ENCODE measurements at places on chromosomes 6 and 20. TPM values are rescaled to one million over a fixed set of nuclear protein-coding genes. Genes with fewer than 3 reads are reported as not detected.

DNA sequence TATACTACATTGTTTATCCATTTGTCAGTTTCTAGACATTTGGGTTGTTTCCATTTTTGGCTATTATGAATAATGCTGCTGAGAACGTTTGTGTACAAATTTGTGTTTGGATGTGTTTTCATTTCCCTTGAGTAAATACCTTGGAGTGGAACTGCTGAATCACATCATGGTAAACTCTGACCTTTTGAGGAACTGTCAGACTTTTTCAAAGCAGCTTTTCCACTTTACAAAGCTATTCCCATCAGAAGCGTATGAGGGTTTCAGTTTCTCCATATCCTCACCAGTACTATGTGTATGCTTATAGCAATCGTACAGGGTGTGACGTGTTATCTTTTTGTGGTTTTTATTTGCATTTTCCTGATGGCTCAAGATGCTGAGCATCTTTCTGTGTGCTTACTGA is 103.7 kb downstream of the MYO6 start:
- H3K27me3 ChIP-seq, result no peaks in the 10 kb centered on the region
- H3K4me1 ChIP-seq, result peaks cover 2% of the 10 kb centered on the region
- no peak for DNase-seq
- H3K36me3 ChIP-seq, result no peaks in the 10 kb centered on the region
- H3K4me3 ChIP-seq, result no peak overlapping the region

DNA sequence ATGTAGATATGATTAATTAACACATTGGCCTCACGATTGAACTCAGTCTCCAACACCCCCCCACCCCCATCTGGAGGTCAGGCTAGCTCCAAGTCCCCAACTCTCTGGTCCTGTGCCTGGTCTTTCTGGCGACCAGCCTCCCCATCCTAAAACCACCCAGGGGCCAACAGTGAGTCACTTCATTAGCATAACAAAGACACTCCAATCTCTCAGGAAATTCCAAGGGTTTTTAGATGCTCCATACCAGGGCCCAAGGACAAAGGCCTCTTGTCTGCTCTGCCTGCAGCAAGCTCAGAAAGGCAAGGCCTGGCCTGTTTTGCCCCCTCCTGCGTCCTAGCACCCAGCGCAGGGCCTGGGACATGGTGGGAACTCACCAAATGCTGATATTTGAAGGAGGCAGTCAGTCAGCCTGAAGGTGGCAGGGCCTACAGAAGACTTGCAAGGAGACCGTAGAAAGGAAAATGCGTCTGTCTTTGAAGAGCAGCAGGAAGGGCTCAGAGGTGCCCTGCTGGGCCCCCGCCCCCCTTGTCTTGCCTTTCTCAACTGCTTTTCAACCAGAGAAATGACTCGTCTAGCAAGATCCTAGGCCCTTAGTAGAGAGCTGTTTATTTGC is 184.7 kb downstream of the CDH4 start:
- no peak overlapping the region for H3K27ac ChIP-seq
- peak; percentile 13 for DNase-seq
- H3K4me3 ChIP-seq, result no peak overlapping the region
- no peaks in the 10 kb centered on the region for H3K4me1 ChIP-seq
- H3K27me3 ChIP-seq, result peaks cover 9% of the 10 kb centered on the region

- no peaks in the 10 kb centered on the region for H3K36me3 ChIP-seq
- no peaks in the 10 kb centered on the region for H3K4me1 ChIP-seq
- no peak overlapping the region for H3K4me3 ChIP-seq
- DNase-seq, result no peak
Measured at GRCh38 chr6:1945235-1945832, 300.1 kb downstream of the GMDS start.

- no peak for DNase-seq
- H3K36me3 ChIP-seq, result no peaks in the 10 kb centered on the region
- H3K4me3 ChIP-seq, result no peak overlapping the region
Measured at GRCh38 chr6:144298916-144299315, 13.8 kb downstream of the UTRN start.

GRCh38 chr6:105994118-105994590 is 92.0 kb upstream of the PRDM1 start:
- peaks cover 91% of the 10 kb centered on the region for H3K27me3 ChIP-seq
- H3K36me3 ChIP-seq, result no peaks in the 10 kb centered on the region
- DNase-seq, result no peak
- H3K27ac ChIP-seq, result no peak overlapping the region

DNA sequence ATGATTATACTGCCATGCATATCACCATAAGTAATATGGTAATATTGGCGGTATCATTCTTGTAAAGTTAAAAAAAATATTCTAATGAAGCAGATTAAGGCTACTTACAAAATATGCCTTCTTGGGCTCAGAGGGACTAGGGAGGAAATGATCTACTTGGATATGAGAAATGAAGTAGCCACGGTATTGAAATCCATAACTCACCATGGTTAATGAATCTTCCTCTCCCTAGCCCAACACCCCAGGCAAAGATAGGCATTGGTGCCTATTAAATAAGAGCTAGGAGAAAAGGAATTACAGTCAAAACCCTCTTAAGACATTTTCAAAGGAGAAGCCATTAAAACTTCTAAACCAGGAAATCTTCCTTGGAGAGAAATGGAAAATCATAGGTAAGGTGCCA is 280.5 kb downstream of the TFAP2B start:
- H3K36me3 ChIP-seq, result no peaks in the 10 kb centered on the region
- no peak overlapping the region for H3K4me3 ChIP-seq
- H3K4me1 ChIP-seq, result no peaks in the 10 kb centered on the region

GRCh38 chr20:63700199-63701050 is 4.0 kb downstream of the TNFRSF6B start:
- H3K4me1 ChIP-seq, result peaks cover 23% of the 10 kb centered on the region
- H3K27ac ChIP-seq, result peak overlapping the region; percentile 78
- H3K27me3 ChIP-seq, result no peaks in the 10 kb centered on the region
- no peaks in the 10 kb centered on the region for H3K36me3 ChIP-seq

Gene TENT5A
- total RNA-seq, result 12.0 TPM
